Endothelial cell of umbilical vein (primary cell): ENCODE measurements at places on chromosomes 12 and 14.

DNA sequence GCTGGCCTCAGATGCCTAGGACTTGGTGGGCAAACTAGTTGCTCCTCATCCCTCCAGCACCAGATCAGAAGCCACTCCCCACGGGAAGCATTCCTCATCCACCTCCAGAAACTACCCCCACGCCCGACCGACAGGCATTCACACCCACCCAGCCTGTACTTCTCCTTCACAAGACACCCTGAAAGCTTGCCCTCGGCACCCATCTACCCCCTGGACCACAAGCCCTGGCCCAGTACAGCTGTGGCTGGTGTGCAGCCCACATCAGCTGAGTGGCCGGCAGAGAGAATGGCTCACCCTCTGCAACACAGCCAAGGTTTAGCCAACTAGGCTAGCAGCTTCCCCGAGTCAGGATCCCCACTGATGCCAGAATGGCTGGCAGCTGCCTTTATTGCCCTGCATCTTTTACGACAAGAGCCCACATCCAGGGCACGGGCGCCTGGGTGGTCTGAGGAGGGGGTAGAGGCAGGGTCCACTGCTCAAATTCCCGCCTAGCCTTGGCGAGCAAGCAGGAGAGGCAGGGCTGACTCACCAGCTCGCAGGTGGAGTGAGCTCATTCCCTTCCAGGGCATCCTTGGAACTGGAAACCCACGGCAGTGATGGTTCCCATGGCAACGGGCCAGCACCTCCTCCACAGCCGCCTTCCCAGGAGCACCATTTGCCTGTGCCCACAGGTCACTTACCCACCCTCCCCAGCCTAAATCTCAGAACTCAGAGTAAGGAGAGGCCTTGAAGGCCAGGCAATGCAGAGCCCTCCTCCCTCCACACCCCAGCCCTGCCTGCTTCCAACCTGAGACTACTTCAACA is 17.1 kb downstream of the ACTN1 start:
- DNase-seq: peak; percentile 44

DNA sequence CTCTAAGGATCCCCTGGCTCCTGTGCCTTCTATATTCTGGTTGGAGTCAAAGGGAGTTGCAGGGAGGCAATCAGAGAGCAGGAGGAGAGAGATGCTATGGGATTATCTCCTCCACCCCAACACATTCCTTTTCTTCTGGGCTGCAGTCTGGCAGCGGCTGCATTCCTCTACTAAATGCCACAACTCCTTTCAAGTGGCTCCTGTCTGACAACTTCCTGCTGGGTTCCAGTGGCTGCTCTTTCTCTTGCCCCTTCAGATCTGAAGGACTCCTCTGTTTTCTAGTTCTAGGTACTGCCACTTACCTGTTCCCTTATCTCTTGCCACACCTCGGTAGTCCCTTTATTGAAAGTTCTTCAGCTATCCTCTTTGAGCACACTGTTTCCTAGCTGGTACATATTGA is 425.0 kb downstream of the SNAPC1 start:
- no peak for DNase-seq

DNA sequence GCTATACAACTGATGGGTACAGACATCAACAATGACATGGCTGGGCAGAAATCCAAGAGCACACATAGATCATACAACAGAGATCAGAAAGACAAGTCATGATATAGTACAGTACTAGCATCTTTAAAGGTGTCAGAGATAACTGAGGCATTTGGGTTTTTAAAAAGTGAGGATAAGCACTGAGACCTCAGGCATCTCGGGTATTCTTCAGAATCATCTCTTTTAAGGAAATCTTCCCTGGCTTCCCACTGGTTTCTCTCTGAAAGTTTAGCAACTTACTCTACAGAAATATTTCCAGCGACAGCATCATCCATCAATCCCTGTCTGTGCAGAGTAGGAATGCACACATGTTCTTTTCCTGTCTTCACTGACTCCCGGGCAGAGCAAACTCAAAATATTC is 93.2 kb upstream of the PARP11 start:
- DNase-seq: no peak

DNA sequence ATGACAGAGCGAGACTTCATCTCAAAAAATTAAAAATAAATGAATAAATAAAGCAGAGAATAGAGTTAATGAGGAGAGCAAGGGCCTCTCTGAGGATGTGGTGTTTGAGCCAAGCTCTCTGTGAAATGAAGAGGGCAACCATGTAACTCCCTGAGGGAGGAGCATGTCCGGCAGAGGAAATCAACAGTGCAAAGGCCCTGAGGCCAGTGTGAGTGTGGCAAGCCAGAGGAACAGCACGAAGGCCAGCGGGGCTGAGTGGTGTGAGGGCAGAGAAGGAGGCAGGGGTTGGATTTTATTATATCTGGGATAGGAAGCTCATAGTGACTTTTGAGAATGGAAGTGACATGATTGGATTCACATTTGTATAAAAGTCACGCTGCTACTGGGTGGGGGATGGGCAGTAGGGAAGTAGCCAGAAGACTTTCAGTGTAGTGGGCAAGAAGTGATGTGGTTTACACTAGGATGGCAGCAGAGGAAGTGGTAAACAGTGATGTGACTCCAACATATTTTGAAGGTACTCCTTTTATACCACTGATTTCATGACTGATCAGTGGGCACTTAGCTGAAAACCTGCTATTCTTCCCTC is 10.3 kb upstream of the LRP1-AS start:
- no peak for DNase-seq

DNA sequence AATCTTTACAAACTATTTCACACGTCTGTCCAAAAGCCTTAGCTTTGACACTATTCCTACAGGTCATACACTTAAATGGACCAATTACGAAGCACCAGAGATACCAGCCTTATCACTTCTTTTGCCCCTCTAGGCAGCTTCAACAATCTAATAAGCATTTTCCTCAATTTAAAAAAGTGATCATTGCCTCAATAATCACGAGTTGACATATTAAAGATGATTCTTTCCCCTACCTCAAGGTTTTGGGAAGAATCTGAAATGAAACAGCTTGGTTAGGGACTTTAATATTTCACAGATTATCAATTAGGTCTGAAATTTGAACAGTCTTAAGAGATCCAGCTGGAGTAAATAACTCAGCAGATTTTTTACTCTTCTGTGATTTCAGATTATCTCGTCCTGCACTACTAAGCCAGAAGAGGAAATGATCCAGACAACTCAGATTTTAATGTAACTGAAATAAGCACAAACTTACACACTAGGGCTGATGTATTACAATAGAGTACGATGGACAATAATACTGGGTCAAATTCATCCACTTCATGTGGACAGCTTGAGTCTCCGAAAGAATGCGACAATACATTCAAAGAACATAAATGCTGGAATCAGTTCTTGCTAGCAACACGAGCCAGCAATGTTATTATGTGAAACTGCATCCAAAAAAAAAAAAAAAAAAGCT is 15.9 kb downstream of the UBE2N start:
- peak; percentile 13 for DNase-seq

DNA sequence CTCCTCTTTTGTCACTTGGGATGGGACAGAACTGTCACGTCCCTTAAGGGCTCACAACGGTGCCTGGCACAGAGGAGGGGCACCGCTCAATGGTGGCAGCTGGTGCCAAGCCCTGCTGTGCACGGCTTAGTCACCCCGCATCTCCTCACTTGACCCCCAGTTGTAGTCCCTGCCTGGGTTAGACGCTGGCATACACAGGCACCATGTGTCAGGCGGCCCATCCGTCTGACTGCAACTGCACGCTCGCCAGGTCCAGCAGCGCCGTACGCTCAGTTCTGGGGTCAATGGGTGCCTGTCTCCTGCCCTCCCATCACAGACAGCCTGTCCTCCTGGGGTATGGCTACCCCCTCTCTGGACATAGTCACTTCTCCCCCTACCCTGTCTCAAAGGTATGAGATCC is 1.6 kb upstream of the PACS2 start:
- no peak for DNase-seq

DNA sequence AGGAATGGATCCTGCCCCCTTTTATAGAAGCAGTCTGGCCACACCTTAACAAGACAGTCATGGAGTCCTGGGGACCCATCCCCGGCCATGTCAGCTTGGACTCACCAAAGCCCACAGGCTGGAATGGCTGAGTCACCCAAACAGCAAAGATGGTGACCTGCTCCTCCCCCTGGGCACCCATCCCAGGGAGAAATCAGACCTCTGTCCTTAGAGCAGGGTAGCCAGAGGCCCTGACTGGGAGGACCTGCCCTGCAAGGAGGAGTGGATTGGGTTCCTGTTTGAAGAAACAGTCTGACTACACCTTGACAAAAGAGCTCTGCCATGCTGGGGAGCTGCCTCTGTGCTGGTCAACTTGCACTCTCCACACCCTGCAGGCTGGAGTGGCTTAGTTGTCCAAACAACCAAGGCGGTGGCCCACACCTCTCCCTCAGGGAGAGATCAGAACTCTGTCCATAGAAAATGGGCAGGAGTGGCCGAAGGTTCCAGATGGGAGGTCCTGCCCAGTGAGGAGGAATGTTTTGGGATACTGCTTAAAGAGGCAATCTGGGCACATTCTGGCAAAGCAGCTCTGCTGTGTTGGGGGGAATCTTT is 16.6 kb downstream of the MGP start:
- DNase-seq: no peak
